ENCODE measurements at places on chromosomes 7 and 10.

GRCh38 chr7:141072548-141073172, 1.2 kb upstream of the TMEM178B start:
- DNase-seq, result peak; percentile 27

- DNase-seq, result no peak
Measured at GRCh38 chr10:12590675-12591659, 241.6 kb downstream of the CAMK1D start.

DNA sequence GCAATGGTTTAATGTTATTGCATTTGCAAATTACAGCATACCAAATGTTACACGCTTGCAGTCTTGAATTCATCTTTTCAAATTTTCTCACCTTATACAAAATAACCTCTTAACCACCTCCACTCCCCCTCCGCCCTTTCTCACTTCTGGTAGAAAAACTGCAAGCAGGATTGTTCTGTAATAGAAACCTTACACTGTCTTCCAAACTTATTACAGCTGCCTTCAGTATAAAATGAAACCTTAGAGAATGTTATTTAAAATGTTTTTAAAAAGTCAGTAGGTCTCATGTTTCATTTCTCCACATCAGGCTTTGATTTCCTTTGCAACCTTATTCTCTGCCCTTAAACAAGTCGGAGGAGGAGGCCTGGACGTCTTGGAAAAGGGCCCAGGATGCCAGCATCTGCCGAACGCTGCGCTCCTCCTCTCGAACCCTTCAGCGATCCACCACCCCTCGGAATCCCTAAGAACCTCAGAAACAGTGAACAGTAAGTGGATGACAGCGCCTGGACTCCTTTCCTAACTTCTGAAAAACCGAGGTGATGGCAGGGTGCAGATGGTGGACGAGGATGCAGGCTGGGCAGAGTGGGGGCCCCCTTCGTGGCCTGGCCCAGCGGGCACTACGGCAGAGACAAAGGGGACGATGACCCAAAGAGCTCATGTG, 74.0 kb downstream of the FGFR2 start:
- no peak for DNase-seq

DNA sequence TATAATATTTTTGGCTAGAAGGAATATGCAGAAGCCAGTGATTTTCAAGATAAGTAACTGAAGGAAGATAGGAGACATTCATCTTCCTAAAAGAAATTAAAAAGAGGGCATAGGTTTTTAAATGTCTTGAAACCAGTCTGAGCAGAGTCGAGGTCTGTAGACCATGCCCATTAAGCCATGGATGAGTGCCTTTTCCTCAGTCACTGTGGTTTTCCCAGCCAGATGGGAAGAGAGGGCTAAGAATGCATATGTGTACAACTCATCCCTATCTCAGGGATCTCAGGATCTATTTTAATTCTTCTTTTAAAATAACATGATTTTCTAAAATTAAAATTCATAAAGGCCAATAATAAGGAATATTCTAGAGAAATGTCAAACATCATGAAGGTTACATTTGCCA, 112.8 kb downstream of the PPP1R3A start:
- no peak for DNase-seq

GRCh38 chr7:75711656-75712514, 26.9 kb downstream of the HIP1 start:
- no peak for DNase-seq

DNA sequence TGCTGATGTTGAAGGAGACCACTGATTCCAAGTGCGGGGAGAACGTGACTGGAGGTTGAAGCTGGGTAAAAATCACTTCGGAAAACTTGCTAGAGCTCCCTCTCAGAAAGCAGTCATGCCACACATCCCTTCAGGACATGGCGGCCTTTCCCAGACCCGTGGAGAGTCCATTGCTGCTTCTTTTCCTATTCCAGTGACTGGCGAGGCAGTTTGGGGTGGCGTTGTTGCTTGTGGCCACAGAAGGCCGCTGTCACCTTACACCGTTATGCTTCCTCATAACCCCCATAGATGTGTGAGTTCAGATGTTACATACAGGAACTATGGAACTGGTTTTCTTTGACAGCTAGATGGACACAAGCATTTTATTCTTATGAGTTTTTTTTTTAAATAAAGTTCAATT, 235.6 kb upstream of the POM121L12 start:
- DNase-seq, result no peak

DNA sequence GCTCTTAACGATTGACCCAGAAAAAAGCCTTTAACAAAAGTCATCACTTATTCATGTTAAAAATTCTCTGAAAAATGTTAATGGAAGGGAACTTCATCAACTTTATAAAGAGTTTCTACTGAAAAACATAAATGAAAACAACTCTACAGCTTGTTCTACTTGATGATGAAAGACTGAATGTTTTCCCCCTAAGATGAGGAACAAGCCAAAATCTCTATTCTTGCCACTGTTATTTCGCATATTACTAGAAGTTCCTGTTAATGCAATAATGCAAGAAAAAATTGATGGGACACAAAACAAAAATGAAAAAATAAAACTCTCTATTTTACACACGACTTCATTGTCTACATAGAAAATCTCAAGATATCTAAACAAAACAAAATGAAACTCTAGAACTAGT, 249.8 kb upstream of the AKR1E2 start:
- no peak for DNase-seq

DNA sequence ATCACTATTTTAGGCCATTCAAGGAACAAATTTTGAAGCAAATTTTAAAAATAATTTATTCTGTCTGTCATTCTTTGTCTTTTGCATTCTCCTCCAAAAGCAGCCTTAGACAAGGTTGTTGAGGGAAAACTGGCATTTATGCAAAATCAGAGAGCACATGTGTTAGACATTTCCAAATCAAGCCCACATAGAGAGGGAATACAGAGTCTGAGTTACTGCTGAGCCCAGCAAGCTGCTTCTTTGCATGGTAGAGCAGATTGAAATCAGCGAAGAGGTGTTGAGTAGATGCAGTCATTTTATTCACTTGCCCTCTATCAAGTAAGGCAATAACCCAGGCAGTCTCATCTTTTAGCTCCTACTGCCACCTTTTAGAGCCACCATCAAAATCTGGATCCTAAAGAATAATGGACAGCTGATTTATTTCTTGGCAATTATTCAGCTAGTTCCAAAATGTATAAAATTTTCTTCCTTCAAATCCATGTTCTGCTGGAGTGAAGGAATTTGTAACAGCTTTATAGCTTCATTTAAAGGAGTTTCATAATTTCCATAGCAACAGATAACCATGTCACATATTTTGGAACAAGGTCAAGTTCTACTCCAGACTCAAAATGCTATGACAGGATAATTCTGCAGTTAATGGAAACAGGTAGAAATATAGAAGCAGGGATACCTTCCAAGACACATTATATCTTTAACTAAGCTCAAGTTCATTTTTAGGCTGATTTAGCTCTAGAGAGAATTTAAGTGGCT, 7.3 kb upstream of the PCDH15 start:
- DNase-seq, result no peak
